Thyroid gland (tissue), 4 donors: ENCODE measurements at places on chromosomes 7 and 10. TPM values are rescaled to one million over a fixed set of nuclear protein-coding genes. Genes with fewer than 3 reads are reported as not detected.

The TMEM270 gene
- not detected for total RNA-seq

The MYL10 gene
- total RNA-seq, result not detected

The ITPRID1 gene
- total RNA-seq, result not detected

The RBP3 gene
- not detected for total RNA-seq

The CASP2 gene
- total RNA-seq, result 14.8 TPM

The EPDR1 gene
- 105 TPM for total RNA-seq

The SPDYE2B gene
- total RNA-seq, result not detected
